NCI-H510A treated with DMSO at 0.1 percent for 48 hours (cell line): ENCODE measurements at places on chromosomes 12 and 14.
A peak's percentile ranks its signal among the peaks of the same experiment; 100 is the strongest.

GRCh38 chr12:85923767-85924331 lies 49.8 kb downstream of the NTS start:
- DNase-seq, result peak; percentile 49

- no peak for DNase-seq
Observed at GRCh38 chr12:80107221-80107620, 7.9 kb downstream of the OTOGL start.

DNA sequence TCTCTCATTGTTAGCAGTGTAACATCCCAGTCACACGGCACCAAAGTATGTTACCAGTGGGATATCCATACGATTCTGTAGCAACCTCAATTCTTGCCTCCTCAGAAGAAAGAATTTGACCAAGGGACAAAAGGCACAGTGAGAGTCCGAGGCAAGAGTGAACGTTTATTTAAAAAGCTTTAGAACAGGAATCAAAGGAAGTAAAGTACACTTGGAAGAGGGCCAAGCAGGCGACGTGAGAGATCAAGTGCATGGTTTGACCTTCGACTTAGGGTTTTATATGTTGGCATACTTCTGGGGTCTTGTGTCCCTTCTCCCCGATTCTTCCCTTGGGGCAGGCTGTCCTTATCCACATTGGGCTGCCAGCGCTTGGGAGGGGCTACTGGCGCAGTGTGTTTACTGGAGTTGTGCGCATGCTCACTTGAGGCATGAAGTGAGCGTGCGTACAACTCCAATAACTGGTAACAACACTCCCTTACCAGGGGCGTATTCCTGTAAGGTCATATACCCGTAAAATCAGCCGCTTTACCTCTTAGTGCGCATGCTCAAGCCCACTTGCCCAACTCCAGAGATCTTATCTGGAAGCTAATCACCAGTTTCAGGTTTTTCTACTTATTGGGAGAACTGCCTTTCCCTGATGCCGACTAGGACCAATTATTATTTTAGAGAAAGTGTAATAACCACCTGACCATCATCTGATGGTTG lies 71.7 kb downstream of the FAR2 start:
- DNase-seq, result no peak

DNA sequence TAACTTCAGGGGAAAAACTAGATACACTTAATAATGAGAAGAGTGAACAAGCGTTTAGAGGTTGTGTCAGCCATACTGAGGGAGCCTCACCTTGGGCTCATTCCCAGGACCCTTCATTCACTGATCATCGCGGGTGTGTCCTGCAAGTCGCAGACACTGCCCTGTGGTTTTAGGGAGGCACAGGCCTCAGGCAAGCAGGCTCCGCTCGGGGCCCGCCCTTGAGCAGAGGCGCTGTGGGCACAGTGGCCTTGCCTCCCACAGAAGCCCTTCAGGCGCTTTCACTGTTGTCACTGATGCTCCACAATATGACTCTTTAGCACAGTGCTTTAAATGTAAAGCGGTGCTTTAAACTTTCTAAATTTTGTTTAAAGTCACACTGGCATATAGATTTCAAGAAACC lies 67.4 kb downstream of the DDX51 start:
- DNase-seq, result no peak

GRCh38 chr12:13146336-13146938 lies 43.0 kb upstream of the GSG1 start:
- DNase-seq, result no peak

DNA sequence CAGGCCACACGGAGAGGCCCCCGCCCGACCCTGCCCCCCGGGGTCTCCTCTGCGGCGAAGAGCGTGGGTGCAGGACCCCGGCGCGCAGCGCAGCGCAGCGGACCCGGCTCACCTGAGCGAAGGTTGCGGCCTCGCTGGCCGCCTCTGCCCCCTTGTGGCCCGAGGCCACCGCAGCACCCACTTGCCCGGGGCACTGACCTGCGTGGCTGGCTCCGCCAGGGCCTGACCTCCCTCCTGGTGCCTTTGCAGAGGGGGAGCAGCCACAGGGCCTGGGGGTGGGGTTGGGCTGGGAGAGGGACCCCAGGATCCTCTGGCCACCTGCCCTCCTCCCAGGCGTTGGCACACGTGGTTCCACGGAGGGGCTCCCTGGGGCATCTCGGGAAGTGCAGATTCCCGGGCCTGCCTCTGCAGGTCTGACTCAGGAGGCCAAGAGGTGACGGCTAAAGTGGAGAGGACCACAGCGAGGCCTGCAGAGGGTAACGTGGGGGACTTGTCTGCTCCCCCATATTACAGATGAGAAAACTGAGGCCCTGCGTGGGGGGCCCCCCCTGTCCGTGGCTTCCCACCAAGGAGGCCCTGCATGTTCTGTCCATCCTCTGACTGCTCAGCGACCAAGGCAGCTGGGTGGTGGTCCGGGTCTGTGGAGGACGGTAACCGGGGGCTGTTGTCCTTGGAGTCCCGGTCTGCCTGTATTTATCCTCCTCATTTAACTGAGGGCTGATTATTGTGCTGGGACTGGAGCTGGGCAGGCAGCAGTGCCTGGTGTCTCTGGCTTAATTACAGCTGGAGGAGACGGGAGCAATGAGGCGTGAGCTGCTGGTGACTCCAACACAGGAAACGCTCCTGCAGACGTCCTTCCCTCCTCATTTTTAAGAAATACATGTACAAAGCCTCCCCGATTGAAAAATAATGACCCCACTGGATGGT lies 67.9 kb upstream of the BEGAIN start:
- peak; percentile 52 for DNase-seq

DNA sequence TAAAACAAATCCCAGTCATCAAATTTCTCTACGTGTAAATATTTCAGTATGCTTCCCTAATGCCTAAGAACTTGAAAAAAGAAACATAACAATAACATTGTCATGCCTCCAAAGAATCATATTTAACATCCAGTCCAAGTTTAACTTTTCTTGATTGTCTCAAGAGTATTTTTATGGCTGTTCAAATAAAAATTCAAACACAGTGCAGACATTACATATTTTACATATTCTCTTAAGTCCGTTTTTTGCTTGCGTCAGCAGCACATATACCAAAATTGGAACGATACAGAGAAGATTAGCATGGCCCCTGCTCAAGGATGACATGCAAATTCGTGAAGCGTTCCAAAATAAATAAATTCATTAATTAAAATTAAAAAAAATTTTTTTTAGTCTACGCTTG lies 23.3 kb upstream of the EEA1 start:
- no peak for DNase-seq

DNA sequence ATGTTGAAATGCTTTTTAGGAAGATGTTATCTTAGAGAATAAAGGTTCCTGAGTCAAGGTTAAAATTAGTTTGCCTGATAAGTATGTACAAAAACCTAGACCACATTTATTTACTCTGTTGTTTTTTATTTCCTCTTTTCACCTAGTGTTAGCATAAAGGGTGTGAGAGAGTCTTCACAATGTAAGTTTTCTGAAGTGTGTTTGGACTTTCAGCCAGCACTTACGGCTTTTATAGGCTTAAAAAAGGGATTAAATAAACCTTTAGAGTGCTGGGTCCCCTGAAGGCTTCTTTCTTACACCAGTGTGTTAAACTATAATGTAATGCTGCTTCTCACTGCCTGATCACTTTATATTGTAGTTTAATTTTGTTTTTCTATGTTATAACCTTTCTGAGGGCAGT lies 27.2 kb downstream of the ARHGAP5 start:
- no peak for DNase-seq

- no peak for DNase-seq
Observed at GRCh38 chr12:76706761-76707160, 57.2 kb upstream of the ZDHHC17 start.

- DNase-seq, result no peak
Observed at GRCh38 chr12:6459004-6459337, 7.1 kb downstream of the TAPBPL start.

- no peak for DNase-seq
Observed at GRCh38 chr12:76692846-76693245, 71.1 kb upstream of the ZDHHC17 start.

DNA sequence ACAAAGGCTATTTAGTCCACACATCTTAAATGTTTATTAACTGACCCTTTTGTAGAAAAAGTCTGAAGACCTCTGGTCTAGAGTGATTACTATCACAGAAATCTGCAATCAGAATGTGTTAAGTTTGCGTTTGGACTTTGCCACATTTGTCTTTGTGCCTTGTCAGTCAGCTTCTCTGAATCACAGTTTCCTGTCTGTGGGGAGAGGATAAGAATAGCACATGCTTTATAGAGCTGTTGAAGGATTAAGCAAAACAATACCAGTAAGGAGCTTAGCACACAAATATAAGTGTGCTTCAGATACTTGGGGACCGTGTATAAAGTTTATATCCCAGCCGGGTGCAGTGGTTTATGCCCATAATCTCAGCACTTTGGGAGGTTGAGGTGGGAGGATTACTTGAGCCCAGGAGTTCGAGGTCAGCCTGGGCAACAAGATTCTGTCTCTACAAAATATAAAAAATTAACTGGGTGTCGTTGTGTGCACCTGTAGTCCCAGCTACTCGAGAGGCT lies 63.0 kb upstream of the BTG1 start:
- peak; percentile 62 for DNase-seq

GRCh38 chr14:61596990-61597389 lies 98.3 kb upstream of the HIF1A start:
- DNase-seq, result no peak

DNA sequence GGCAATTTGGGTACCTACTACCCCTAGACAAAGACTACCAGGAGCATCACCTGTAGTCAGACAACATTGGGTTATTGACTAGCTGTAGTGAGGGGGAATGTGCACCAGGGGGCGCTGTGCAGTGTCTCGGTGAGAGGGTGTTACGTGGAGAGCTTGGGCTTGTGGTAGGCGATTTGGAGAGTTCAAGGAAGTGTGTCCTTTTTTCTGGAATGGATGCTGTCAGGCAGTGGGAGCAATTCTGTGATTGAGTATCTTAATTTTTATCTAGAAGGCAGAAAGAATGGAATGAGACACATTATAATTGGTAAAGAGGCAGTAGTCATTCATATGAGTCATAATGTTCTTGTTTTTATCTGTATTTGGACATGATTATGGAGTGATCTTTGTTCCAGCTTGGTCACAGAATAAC lies 187.7 kb downstream of the GALC start:
- DNase-seq, result peak; percentile 6

DNA sequence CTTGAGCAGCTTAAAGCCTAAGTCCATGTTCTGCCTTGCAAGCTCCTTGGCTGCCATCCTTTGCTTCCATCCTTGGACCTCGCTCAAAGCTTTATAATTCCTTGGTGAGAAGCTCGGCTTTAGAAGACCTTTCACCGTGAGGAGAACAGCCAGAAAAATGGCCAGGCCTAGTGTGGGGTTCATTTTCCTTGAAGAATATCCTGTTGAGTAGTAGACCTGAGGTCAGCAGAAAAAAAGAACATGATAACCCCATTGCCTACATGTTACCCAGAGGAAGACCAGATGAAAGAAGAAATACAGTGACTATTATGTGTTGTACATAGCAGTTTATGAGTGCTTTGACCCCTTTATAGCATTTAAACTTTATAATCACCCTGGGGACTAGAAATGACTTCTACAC lies 11.1 kb downstream of the SERPINA12 start:
- DNase-seq, result no peak

- DNase-seq, result peak; percentile 67
Observed at GRCh38 chr12:125533434-125534029, 468.3 kb downstream of the AACS start.

DNA sequence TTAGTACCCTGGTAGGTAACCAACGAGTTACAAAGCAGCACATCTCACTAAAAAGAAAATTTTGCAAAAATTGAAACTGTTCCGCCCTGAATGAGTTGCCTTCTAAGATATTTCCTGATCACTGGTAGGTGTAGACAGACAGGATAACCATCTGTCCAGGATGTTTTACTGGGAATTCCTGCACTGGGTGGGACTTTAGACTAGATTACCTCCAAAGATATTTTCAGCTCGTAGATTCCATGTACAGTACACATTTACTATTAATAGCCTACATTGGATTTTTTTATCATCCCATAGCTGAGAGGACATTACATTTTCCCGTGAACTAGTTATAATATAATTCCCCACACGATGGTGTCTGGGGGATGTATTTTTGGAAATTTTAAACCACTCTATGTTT lies 139.6 kb downstream of the DYRK2 start:
- DNase-seq, result no peak

GRCh38 chr14:94738751-94739150 lies 31.2 kb downstream of the GSC start:
- no peak for DNase-seq

DNA sequence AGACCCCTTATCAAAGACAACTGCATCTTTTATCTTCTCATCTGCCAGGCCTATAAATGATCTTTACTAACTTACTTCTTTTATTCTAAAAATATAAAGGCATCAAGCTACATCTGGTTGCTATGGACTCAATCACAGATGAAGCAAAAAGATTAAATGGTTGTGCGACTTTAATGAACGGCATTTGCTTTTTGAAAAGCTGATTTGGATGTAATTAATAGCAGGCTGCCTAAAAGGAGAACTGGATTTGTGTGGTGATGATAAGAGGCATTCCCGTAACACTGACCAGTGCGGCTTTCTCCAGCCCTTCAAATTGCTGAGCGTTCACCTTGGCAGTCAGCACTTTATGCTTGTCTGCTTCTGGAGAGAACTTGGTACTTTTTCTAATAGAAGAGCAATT lies 103.8 kb downstream of the ARMH4 start:
- no peak for DNase-seq

GRCh38 chr12:2561367-2561766 lies 233.4 kb upstream of the FKBP4 start:
- no peak for DNase-seq

DNA sequence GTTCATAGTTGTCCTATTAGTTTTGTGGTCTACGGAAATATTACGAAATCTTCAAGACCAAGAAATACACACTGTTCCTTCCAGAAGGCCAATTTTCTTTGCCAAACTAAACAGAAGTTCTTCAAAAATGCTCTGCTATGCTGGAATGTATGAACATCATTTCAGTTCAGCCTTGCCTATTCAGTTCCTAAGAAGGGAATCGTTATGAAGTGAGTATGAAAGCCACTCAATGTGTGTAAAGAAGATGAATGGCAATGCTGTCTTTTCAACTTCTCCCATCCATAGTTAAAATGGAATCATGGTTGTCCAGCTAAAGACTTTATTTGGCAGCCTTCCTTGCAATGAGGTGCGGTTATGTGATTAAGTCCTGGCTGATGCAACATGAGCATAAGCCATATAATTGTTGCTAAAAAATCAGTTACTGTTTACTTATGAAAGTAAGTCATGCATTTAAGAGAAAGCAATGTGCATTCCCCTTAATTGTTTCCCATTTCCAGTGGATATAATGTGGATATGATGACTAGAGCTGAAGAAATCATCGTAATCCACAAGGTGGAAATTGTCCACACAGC lies 73.8 kb upstream of the PTPRR start:
- DNase-seq, result no peak

DNA sequence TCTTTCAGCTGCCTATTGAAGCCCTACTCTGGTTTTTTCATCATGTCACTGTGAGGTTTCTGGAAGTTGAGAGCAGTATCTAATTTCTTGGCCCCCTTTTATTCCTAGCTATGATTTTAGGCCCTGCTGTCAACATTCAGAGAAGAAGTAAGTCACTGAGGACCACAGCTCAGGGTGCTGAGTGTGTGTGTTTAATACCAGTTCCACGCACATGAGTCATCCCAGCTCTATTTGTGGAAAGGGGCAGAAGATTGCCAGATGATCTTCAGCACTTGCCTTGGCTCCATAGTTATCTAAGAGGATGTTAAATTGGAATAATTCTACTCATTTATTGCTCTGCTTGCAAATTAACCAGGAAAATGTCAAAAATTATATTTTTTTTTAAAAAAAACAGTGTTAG lies 65.5 kb upstream of the SLC38A4 start:
- no peak for DNase-seq
